Stimulated activated CD8-positive, alpha-beta memory T cell treated with anti-CD3 and anti-CD28 coated beads, Interleukin-15, amount 100 ng/mL, for 24 hours (primary cell): ENCODE measurements at places on chromosomes 12 and 14.

DNA sequence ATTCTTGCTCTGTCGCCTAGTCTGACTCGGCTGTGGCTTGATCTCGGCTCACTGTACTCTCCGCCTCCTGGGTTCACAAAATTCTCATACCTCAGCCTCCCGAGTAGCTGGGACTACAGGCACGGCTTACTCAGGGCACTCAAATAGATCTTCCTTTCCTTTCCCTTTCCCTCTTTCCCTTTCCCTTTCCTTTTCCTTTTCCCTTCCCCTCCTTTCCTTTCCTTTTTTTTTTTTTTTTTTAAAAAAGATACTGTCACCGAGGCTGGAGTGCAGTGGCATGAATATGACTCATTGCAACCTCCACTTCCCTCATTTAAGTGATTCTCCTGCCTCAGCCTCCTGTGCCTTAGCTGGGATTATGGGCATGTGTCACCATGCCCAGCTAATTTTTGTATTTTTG lies 86.0 kb downstream of the AEBP2 start:
- DNase-seq, result no peak

GRCh38 chr14:93984987-93985410 lies 8.6 kb upstream of the ASB2 start:
- no peak for DNase-seq

- DNase-seq, result no peak
Observed at GRCh38 chr12:9642606-9643265, 26.8 kb upstream of the CLEC2D start.

DNA sequence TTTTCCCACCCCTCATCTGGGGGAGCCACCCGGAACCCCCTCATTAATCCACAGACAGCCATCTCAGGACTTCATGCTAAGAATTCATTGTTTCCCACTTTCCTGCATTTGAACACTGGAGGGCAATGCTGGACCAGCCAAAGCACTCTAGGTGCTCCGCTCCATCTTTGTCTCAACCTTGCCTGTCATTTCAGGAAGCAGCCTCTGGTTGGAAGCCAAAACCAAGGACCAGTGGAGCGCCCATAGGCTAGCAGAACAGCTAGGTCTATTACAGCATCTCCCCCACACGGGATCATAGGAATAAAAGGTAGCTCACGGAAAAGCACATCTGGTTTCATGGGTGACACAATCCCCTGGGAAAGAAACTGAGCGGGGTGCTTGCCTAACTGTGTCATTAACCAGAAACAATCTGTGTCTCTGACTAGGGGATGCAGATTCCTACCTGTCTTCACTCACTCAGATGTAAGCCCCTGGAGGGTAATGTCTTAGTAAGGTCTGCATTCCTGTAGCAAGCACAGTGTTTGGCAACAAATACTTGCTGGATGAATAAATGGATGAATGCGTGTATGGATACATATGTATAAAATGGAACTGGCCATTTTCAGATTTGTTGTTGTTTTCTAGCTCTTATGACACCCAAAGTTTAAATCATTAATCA lies 197.0 kb downstream of the DAD1 start:
- DNase-seq, result no peak

GRCh38 chr12:114414031-114414865 lies 8.3 kb upstream of the TBX5 start:
- DNase-seq, result no peak
